ENCODE measurements at places on chromosomes 12 and 14. TPM values are rescaled to one million over a fixed set of nuclear protein-coding genes. Genes with fewer than 3 reads are reported as not detected.

Gene CRACR2A
- 12.4 TPM for total RNA-seq

Gene ADAM20
- total RNA-seq, result 0.12 TPM

Gene INSM2
- not detected for total RNA-seq

Gene CEBPE
- total RNA-seq, result not detected

Gene EIF2S1
- 254 TPM for total RNA-seq

Gene KLRC3
- total RNA-seq, result 4.6 TPM

Gene TMEM63C
- not detected for total RNA-seq

Gene BCL2L2
- total RNA-seq, result 9.5 TPM

Gene GPRC5D
- not detected for total RNA-seq

Gene OR9K2
- total RNA-seq, result not detected

Gene PMCH
- not detected for total RNA-seq

Gene HOXC13
- 0.78 TPM for total RNA-seq

DNA sequence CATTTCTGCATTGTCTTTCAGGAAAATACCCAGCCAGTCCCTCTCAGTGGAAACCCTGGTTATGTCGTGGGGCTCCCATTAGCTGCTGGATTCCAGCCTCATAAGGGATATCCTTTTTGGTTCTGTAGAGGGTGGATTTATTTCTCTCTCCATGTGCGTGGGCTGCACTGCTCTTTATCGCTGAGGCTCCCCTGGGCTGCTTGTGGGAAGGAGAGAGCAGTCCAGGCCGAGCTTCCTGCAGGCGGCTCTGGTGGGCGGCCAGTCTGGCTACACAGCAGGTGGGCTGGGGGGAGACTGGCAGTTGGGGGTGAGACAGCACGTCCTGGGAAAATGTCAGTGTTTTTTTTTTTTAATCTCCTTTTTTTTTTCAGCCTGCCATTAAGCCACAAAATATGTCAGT lies 27.6 kb downstream of the TCTN1 start:
- DNase-seq, result no peak

DNA sequence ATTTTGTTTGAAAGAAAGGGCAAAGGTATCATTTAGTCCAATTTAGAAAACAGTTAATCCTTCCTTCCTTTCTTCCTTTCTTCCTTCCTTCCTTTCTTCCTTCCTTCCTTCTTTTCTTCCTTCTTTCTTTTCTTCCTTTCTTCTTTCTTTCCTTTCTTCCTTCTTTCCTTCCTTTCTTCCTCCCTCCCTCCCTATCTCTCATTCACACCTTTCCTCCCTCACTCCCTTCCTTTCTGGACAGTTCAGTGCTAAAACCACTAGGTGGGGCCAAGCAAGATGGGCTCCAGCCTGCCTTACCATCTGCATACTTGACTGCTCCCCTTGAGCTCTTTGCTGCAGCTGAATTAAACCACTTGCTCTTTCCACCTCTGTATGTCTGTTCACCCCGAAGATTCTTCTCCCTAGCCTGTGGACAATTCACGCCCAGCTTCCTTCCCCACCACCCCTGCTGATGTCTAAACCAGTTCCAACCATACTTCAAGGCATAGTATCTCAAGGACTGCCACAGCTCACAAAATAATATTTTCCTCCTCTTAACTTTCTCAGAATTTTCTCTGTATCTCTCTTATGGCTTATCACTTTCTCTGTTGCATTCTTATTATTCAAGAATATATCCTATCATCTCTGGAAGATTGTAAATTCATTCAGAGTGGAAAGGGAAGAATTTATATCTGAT lies 78.0 kb downstream of the DBX2 start:
- peak; percentile 10 for DNase-seq

- no peak for DNase-seq
Observed at GRCh38 chr12:57626111-57626920, 6.7 kb downstream of the B4GALNT1 start.

GRCh38 chr14:93953739-93954515 lies 22.4 kb downstream of the ASB2 start:
- DNase-seq, result no peak

- DNase-seq, result peak; percentile 48
Observed at GRCh38 chr12:42213023-42213422, 25.0 kb downstream of the YAF2 start.

DNA sequence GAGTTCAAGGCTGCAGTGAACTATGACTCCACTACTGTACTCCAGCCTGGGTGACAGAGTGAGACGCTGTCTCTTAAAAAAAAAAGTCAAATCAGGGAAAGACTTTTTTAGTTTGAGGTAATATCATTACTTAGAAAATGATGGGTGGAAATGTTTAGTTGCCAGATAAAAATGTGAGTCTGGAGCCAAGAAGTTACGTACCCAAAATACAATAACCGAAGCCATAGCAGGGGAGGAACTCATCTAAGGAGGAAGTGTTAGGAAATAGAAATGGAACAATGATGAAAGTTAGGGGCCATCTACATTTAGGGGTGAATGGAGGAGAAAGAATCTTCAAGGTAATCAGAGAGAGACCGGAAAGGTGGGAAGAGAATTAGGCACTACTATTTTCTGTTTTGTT lies 98.8 kb downstream of the DACT1 start:
- DNase-seq, result no peak

DNA sequence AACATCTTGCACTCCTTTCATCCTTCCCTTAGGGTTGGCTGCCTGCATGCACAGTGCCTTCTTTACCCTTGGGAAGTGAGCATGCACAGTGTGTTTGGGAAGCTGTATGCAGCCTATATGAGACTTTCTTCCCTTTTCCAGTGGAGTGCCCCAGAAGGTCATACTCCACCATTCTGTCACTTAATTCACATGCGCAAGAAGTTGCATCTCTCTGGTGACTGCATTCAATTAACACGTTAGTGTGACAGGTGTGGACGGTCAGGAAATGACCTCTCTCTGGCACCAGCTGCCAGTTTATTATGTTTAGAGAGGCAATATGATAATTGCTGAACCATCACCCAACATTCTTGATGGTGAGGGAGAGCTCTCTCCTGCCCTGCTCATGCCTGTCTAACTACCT lies 770.0 kb downstream of the FLRT2 start:
- no peak for DNase-seq

- peak; percentile 96 for DNase-seq
Observed at GRCh38 chr14:69317102-69317755, 57.3 kb downstream of the GALNT16 start.

DNA sequence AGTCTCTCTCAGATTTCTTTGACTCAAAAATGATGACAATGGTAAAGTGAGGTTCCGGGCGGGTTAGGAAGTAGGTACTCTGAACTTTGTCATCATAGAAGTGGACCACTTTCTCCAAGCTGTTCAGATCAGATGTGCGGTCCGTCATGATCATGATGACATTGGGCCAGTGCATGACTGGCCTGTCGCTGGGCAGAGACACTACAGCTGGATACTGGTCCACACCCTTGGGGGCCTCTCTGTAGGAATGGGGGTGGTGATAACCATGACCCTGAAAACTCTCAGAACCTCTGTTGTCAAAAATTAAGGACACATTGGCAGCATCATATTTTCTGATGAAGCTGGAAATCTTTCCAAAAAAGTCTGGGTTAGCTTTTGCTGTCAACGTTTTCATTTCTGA lies 28.2 kb downstream of the KICS2 start:
- DNase-seq, result no peak

GRCh38 chr12:105672121-105672975 lies 341.9 kb downstream of the C12orf75 start:
- no peak for DNase-seq

DNA sequence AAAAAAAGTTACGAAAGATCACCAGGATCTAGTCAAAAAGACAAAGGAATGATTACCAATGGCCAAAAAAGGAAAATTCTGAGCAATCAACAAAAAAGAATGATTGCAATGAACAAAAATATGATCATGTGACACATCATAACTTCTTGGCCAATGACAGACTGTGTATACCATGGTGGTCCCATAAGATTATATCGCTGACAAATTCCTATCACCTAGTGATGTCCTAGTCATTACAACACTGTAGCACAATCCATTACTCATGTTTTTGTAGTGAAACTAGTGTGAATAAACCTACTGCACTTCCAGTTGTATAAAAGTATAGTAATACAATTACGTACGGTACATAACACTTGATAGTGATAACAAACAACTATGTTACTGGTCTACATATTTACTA lies 12.3 kb downstream of the SEL1L start:
- DNase-seq, result no peak

- no peak for DNase-seq
Observed at GRCh38 chr12:13539051-13539450, 342.5 kb downstream of the EMP1 start.

- DNase-seq, result no peak
Observed at GRCh38 chr12:66189889-66190288, 875 bp downstream of the IRAK3 start.

- DNase-seq, result peak; percentile 87
Observed at GRCh38 chr12:45660330-45660729, 69.2 kb upstream of the ARID2 start.

DNA sequence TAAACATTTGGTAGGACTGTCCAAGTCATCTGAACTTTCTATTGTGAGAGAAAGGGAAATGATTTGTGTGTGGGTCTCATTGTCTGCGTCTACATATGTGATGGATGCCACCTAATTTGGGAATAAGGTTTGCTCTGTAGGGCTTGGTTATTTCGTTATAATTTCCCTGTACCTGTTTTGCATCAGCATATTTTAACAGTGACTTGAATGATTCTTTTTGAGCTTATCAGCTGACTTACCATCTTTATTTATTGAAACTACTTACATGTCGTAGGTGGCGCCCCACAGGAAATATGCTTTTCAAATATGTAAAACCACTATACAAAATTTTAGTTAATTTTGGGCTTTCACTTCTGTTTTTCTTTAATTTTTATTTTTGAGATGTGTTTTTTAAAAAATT lies 56.5 kb upstream of the BCAT1 start:
- DNase-seq, result no peak

DNA sequence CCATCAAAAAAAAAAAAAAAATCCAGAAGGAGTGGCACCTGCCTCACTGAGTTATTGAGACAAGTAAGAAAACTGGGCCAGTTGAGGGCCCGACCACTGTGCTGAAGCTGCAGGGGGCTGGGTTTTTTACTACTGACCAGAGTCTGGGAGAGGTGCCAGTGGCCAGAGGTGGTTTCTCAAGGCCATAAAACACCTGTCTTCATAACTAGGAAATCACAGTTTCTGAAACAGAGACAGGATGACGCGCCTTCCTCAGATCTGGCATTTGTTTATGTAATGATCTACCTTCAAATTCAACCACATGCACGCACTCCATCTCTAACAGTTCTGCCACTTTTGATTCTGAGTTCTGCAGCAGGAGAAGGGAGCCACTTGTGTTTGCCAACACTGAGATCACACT lies 12.7 kb downstream of the TSPAN11 start:
- no peak for DNase-seq

- DNase-seq, result no peak
Observed at GRCh38 chr12:81015510-81015909, 62.4 kb upstream of the ACSS3 start.

DNA sequence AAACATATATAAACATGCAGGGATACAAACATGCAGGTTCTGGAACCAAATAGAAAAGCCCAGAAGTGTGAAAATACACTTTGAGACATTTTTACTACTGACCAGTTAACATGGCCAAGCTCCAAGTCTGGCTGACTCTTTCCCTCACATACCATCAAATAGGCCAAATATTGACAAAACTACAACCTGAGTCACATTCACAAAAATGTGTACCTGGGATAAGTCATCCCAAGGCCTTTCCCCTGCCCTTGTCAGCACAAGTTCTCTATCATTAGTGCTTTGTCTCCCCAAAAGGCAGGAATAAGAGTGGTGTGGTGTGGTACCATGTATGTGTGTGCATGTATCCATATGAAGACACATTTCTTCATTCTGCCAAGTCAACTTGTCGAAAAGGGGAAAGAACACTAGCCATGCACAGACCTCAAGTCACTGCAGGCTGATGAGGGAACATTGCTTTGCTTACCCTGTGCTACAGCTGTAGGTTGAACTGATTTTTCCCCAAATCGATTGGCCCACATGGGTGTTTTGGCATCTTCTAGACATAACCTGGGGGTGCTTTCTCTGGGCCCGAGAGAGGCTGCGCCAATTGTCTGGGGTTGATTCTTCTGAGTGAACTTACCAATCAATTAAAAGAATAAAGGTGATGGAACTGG lies 14.9 kb downstream of the HOXC4 start:
- DNase-seq, result no peak

- no peak for DNase-seq
Observed at GRCh38 chr12:2043054-2043453, 9.7 kb upstream of the CACNA1C start.

- DNase-seq, result peak; percentile 29
Observed at GRCh38 chr12:50458606-50459005, 46.2 kb upstream of the DIP2B start.

DNA sequence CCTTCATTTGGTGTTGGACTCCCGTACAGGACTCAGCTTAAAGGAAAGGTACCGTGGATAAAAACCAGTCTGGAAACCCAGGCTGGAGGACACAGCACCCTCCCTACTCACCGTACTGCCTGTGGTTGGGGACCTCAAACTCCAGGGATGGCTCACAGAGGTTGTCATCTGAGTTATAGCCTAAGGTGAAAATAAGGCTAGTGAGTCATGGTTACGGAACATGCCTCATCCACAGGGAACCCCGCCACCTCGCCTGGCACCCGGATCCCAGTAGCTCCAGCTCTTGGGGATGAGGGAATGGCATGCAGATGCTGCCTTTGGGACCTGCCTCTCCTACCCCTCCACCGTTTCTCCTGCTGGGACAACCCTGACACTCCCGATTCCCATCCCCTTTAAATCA lies 36.8 kb upstream of the GPR68 start:
- DNase-seq, result peak; percentile 92

- no peak for DNase-seq
Observed at GRCh38 chr12:12620730-12621315, 9.1 kb downstream of the CREBL2 start.

DNA sequence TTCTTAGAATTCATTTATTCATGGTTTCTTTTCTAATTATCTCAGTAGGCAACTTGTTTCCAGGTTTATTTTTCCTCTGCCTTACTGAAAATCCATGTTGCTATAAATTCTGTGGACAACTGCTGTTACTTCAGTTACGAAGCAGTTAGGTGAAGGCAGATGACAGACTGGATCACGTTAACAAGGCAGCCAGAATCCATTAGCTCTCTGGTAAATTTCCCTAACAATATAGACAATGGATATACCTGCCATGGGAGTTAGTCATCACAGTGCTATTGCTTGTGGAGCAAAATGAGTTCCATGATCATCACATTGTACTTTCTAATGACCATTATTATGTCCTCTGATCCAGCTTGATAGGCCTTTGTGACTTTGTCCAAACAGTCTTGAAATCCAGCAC lies 291.5 kb downstream of the NELL2 start:
- DNase-seq, result no peak

DNA sequence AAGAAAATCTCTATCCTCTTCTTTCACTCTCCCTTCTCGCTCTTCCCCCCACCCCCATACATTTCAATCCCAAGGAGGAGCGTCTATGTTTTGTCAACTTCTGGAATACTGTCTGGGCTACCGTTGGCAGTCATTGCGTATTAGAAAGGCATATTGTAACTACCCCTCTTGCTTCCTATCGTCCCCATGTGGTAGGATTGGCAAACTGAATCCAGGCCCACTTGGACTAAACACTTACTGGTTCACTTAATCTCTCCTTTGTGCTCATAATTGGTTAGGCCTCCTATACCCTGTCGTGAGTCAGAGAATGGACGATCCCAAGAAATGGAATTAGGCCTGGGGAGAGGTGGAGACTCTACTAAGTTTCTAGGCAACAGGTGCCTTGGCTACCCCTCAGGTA lies 68.8 kb upstream of the SLC8A3 start:
- peak; percentile 7 for DNase-seq

All from RPMI7951 (cell line).